Renal pelvis (tissue), 12 donors: ENCODE measurements at places on chromosomes 1 and 21.

- peak; percentile 71 for DNase-seq
Observed at GRCh38 chr21:38323721-38324531, 67.1 kb downstream of the KCNJ15 start.

- no peak for DNase-seq
Observed at GRCh38 chr1:76425201-76426145, 350.9 kb downstream of the ST6GALNAC3 start.

DNA sequence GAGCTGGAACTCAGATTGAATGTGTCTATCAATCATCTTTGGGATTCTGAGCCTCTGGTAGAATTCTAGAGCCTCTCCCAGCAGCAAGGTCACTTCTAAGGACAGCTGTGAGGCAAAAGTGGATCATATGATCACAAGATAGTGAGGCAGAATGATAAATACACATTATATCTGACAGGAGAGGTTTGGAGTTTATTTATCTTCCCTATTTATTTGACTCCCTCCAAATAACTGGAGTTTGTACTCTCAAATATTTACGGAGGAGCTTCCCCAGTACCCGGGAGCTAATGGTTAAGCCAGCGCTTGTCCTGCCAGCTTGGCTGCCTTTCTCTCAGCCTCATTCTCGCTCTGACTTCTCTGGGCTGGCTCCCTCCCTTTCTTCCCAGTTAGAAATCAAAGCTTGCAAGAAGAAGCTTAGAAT is 2.3 kb downstream of the HMGCS2 start:
- no peak for DNase-seq

- no peak for DNase-seq
Observed at GRCh38 chr1:66438501-66438900, 95.5 kb upstream of the SGIP1 start.

GRCh38 chr1:5376538-5377247 is 615.5 kb downstream of the NPHP4 start:
- DNase-seq = no peak

GRCh38 chr1:23774174-23774880 is 3.9 kb upstream of the PITHD1 start:
- no peak for DNase-seq

GRCh38 chr1:210332719-210333398 is 4.2 kb downstream of the HHAT start:
- no peak for DNase-seq

DNA sequence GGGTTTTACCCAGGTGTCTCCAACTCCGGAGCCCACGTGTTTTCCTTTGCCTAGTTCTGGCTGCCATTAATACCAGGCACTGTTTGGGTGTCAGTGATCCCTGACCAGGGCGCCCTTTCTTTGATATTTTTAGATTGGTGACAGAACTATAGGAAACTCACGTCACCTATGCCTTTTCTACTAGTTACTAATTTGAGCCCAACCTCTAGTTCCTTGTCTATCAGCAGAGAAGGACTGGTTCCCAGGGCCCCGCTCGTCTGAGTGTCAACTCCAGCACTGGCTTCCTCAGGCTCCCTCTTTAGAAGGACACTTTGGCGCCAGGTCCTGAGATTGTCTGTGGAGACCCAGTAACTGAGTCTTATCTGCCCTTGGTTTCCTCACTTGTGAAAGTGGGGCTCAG is 9.4 kb downstream of the MFN2 start:
- no peak for DNase-seq

DNA sequence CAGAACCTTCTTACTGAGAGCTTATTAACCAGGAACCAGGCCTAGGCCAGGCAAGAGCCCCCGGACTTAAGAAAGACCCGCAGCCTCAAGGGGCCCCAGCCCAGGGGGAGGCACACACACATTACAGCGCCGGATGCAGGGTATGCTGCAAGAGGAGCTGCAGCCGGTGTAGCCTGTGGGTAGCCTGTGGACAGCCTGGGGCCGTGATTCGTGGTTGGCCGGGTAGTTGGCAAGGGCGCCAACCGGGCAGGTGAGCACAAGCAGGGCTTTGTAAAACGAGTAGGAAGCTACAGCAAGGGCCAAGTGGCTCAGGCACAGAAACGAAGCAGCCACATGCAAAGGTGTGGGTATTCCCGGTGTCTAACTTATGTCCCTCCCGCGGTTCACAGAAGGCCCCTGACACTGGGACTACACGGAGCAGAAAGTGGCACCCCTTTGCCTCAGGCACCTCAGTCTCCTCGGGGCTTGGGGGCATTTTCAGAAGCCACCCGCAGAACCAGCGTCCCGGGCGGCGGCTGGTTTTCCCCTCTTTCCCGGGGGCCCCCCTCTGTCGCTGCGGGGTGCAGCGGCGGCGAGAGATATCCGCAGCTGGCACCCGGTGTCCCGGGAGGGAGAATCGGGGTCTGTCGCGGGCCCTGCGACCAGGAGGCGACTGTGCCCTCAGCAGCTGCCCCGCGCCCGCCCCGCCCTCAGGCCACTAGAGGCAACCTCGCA is 40.8 kb downstream of the KIAA1614 start:
- DNase-seq = no peak

DNA sequence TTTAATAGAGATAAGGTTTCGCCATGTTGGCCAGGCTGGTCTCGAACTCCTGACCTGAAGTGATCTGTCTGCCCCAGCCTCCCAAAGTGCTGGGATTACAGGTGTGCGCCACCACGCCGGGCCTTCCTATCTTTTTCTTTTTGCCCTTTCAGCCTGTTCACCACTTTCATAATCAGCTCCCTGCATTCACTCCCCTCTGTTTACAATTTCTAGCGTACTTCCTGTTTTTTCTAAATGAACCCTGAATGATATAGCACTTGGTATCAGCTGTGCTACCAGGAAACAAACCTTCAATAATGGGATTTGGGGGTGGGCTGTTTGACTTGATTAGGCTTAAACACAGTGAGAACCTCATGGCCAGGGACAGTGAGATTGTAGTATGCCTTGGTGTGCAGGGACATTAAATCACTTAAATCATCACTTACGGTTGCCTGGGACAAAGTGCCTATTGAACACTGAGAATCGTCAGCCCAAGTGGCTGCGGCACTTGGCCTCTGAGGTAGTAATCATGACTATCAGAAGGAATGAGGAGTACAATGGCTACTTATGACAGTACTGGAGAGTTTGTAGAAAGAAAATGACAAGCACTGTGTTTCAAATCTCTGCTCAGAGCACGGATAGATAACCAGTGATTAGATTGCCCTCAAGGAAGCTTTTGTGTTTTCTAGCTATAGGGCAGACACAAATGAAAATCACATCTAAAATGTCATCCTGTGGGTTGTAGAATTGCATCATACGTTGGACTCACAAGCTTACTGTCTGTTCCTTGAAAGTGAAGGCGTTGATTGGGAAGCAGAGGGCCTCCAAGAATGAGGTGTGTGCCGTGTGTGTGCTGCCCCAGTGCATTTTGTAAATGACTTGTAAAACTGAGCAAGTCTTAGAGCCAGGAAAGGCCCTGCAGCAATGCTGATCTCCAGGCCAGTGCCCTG is 661.8 kb downstream of the MATN1 start:
- DNase-seq = no peak

GRCh38 chr1:40316595-40317393 is at the start of gene COL9A2:
Gene COL9A2, minus strand, starts transcription at chr1:40317286. Its CDS starts 89 bp downstream, at chr1:40317197.
- DNase-seq = peak; percentile 43
